Stimulated activated CD4-positive, alpha-beta T cell treated with anti-CD3 and anti-CD28 coated beads, Interleukin-4, amount 100 ng/mL, for 4 hours (primary cell): ENCODE measurements at places on chromosomes 4 and X.

GRCh38 chr4:182717788-182718583 lies 199.2 kb downstream of the DCTD start:
- DNase-seq: no peak

- no peak for DNase-seq
Observed at GRCh38 chr4:145041378-145041777, 56.6 kb downstream of the ANAPC10 start.

- DNase-seq: no peak
Observed at GRCh38 chr4:66246643-66247042, 576.4 kb upstream of the EPHA5 start.

DNA sequence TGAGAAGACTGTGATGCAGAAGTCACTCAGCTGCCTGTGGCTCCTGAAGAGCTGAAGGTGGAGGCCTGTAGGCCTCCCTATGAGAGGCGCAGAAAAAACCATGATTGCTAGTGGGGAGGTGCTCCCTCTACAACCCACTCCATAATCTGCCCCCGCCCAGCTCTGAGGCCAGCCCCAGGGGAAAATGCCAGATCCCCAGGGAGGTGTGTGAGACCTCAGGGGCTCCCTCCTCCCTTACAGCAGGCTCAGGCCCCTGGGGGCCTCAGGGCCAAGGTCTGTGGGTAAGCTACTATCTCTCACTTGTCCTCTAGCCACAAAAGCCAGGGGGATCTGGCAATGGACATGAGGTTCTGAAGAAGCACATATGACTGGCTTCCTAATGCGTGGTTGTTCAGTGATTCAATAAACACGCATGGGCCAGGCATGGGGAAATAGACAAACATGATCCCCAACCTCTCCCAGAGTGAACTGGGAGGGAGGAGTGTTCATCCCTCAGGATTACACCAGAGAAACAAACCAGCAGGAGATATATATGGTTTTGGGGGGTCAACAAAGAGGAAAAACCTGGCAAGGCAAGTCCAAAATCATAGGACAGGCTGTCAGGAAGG lies 51.0 kb upstream of the MTM1 start:
- DNase-seq: no peak

- DNase-seq: no peak
Observed at GRCh38 chr4:107885865-107886264, 45.5 kb upstream of the CYP2U1 start.

DNA sequence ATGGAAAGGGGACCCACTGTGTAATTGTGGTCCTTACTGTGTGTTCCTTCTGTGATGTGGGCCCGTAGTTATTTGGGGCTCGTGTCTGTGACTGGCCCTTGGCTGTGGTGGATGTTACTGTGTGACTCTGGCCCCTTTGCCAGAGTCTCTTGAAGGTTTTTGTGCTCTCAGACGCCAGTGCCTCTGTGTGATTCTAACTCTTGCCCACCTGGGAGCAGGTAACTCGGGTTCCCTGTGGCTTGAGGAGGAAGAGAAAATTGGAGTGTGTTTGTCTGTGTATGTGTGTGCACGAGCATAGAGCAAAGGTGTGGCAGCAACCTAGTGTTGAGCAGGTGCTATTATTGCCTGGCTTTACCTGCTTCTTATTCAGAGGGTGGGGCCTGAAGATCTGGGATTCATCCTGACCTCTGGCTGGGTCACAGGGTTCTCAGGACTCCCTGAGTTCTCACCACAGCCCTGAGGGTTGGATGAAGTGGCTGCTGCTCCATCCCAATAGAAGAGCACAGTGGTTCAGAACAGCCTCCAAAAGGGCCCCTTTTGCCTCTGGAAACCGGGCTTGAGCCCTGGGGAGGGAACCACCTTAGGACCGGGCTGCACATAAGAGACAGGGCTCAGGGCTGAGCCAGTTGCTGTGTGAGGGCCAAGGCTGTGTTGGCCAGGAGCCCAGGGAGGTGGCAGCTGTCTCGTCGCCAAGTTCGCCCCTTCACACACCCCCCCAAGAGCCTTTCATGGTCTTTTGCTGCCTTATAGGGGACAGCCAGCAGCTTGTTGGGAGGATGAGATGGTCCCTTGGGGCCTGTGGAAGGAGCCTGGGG lies 1.3 kb downstream of the RBM10 start:
- no peak for DNase-seq

DNA sequence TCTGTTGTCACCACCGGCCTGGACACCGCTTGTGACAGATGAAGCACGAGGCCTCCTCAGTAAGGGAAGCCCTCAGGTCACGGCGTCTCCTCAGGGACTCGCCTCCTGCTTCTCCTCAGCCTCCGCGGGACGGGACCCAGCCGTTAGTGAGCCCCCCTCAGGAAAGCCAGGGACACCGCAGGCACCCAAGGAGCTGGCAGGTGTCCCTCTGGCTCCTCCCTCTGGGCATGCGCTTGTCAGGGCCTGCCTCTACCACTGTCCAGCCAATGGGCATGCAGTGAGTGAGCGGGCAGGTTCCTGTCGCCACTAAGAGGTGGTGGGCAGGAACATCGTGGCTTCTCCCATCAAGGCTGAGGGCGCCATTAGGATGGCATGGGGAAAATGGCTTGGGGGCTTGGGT lies 23.5 kb upstream of the CT55 start:
- DNase-seq: no peak

DNA sequence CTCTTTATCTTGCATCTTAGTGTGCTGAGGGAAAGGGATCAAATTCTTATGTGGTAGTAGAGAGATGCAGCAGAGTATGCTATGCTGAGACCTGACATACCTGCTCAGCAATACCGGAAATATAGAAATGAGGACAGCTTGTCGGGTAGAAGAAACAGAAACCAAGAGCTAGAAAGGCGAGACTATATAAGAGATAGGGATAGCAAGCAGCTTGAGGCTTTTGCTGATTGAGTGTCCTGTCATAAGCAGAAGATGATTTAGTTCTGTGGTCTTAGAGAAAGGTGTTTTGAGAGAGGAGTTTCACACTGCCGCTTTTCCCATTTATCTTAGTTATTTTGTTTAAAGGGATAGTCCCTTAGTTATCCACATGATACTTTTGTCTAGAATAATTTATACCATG lies 31.7 kb downstream of the USP9X start:
- no peak for DNase-seq

DNA sequence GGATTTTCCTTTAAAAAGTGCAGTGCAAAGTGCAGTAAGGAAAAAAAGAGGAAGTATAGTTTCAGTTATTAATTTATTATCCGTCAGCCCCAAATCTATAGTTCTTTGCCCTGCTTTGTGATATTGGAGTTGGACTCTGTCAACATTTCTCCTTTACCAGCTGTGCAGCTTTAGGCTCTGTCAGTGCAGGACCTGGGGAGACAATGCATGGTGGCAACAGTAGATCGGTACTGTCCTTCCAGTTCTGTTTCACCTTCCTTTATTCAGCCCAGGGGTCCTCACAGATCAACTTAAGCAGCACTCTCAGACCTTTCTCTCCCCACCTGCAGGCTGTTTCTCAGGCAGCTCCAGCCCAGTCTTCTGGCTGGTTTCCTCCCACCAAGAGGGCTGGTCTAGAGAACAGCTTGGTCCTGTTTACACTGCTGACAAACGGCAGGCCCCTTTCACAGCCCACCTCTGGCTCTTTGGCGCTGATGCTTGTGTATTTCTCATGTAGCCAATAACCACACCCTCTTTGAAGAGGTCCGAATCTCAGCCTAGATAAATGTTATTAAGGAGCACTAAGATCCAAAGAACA lies 71.6 kb downstream of the MCUB start:
- DNase-seq: no peak

DNA sequence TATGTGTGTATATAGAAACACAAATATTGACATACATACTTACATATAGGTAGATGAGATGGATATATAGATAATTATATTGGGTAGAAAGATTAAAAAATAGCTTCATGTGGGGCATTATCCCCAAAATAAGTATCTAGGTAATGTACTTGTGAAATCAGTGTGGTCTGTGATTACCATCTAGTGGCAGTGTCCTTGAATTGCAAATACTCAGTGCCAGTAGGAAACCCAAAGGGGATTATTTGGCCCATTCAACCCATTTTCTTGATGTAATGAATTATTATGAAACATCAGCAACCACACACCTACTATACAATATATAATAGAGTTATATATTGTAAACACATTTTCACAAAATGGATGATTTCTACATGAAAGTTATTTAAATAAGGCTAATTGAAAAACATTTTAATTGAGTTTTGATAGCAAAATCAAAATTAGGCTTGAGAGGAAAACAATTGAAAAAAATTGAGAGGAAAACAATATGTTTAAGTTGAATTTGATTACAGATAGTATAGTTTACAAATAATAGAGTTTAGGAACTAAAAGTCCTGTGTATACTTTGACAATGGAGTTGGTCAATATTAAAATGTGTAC lies 389.4 kb downstream of the GALNTL6 start:
- DNase-seq: no peak

DNA sequence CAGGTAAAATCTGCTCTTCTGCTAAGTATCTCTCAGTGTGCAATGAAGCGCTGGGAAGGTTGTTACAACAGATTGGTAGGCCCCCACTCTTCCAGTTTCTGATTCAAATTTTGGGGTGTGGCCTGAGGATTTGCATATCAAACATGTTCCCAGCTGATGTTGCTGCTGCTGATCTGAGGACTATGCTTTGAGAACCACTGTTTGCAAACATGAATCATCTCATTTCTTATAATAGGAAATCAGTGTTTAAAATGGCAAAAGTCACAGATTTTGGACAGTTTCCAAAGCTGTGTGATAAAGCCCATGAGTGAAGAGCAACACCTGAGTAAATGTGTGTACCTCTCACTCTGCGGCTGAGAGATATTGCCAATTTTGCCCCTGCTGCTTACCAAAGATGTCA lies 36.2 kb upstream of the NDNF start:
- DNase-seq: no peak

GRCh38 chr4:75340561-75340960 lies 173.6 kb downstream of the RCHY1 start:
- DNase-seq: no peak

DNA sequence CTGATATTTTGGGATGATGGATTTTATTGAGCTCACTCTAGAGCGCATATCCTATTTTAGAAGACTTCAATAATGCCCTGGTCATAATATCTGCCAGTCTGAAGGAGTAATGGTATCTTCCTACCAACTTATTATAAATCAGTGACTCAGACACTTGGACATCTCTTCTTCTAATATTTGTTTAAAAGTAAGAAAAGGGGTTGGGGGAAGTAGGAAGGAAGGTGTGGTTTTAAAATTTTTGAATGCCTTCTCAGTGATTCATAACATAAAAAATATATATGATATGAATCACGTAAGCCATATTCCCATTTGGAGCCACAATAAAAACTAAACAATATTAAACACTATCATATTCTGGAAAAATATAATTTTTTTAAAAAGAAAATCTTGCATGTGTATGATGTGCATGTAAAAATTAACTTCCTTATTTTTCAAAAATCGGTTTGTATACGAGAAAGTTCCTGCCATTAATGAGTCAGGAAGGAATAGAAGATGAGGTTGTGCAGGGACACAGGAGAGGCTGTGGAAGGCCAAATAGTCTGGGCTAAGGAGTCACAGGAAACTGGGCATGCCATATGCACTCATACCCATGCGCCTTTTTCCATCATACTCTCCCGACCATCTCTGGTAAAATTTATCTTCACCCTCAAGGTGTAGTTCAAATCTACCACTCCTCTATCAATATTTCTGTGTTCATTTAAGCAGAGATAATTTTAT lies 286.5 kb downstream of the EPHA5 start:
- no peak for DNase-seq

DNA sequence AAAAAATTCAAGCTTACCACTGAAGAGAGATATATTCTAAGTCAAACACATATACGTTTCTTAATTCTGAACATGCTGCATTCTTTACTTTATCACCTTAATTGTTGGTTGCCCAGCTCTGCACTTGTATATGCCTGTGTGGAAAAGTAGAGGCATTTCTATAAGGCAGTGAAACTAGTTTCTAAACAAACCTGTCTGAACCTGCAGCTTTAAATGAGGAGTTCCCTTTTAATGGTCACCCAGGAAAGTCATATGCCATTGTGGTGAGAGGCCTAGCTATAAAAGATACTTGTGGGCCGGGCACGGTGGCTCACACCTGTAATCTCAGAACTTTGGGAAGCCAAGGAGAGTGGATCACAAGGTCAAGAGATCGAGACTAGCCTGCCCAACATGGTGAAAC lies 147.4 kb upstream of the RXFP1 start:
- DNase-seq: no peak

- DNase-seq: peak; percentile 59
Observed at GRCh38 chr4:154551872-154552686, 1.9 kb upstream of the PLRG1 start.

DNA sequence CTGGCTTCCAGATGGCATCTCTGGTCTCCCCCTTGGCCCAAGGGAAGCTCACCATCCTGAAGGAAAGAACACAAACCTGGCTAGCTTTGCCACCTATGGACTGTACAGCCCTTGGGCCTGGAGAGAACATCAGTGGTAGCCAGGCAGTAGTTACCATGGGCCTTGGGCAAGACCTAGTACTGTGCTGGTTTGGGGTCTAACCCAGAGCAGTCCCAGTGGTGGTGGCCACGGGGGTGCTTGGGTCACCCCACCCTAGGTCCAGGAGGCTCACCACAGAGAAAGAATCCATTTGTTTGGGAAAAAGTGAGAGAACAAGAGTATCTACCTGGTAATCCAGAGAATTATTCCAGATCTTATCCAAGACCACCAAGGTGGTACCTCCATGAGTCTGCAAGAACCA lies 290.7 kb upstream of the PPP1R2C start:
- DNase-seq: no peak

- DNase-seq: no peak
Observed at GRCh38 chr4:77028246-77028645, 47.5 kb downstream of the CCNI start.

GRCh38 chr4:48739560-48740019 lies 40.5 kb downstream of the FRYL start:
- DNase-seq: no peak

DNA sequence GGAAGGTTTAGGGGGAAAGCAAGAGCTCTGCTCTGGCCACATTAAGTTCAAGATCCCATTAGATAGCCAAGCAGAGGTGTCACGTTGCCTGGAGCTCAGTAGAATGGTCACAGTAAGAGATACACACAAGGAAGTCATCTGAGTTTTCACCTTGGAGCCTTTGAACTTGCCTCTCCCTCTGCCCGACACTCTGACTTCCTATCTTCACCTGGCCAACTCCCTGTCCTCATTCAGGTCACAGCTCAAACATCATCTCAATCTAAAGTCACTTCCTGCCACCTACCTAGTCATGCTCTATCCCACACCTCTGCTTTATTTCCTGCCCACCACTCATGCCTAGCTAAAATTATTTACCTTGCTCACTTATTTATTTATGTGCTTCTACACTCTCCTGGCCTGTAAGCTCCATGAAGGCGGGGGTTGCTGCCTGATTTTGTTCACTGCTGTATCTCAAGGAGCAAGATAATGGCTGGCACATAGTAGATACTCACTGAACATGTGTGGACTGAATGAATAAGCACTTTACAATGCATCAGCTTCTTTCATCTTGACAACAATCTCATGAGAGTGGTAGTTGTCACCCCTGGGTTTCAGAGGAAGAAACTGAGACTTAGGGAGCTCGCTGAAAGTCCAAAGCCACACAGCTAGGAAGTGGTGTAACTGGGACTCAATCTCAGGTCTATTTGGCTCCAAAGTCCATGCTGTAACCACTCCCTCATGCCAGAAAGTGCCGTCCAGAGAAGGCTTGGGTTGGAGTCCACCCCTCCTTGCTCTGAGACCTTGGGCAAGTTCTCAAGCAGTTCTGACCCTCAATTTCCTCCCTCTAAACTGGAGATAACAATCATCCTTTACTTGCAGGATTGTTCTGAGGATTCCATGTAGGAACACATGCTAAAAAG lies 40.3 kb downstream of the EFNB1 start:
- no peak for DNase-seq

- DNase-seq: no peak
Observed at GRCh38 chrX:11190745-11191510, 79.8 kb downstream of the HCCS start.

- DNase-seq: no peak
Observed at GRCh38 chrX:83845397-83845796, 15.5 kb upstream of the CYLC1 start.
